MG63 (cell line): ENCODE measurements at places on chromosomes 1 and 21. TPM values are rescaled to one million over a fixed set of nuclear protein-coding genes. Genes with fewer than 3 reads are reported as not detected.

Gene CHD1L
- 89.4 and 97.1 TPM in 2 replicates for total RNA-seq

Gene CD160
- total RNA-seq, result not detected in 2 replicates

- no peak for DNase-seq
Measured at GRCh38 chr21:43025636-43026180, 49.9 kb downstream of the CBS start.

Gene KRTAP23-1
- not detected in 2 replicates for total RNA-seq

- no peak for DNase-seq
Measured at GRCh38 chr1:20875198-20875973, 88.3 kb upstream of the HP1BP3 start.

DNA sequence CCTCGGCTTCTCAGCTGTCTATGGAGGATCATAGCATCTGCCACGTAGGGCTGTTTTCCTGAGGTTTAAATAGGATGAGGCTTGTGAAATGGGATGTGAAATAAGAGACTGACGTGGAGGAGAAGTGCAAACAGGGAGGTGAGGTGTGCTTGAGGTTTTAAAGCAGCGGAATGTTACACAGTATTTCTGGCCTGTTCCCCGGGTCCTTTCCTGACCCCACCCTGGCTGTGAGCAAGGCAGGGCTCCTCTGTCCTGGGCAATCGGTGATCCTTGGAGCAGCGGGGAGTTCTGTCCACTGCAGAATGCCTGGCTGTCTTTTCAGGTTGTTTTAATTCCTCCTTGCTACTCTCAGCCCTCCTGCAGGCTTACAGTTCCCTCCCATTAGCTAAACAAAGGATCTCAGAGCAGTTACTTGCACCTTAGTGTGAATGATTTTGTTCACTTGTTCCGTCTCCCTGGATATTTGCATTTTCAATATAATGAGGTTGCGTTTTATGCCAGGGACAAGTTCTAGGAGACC, 38.6 kb downstream of the LHX4 start:
- DNase-seq, result no peak

Gene CSMD2
- not detected in 2 replicates for total RNA-seq

DNA sequence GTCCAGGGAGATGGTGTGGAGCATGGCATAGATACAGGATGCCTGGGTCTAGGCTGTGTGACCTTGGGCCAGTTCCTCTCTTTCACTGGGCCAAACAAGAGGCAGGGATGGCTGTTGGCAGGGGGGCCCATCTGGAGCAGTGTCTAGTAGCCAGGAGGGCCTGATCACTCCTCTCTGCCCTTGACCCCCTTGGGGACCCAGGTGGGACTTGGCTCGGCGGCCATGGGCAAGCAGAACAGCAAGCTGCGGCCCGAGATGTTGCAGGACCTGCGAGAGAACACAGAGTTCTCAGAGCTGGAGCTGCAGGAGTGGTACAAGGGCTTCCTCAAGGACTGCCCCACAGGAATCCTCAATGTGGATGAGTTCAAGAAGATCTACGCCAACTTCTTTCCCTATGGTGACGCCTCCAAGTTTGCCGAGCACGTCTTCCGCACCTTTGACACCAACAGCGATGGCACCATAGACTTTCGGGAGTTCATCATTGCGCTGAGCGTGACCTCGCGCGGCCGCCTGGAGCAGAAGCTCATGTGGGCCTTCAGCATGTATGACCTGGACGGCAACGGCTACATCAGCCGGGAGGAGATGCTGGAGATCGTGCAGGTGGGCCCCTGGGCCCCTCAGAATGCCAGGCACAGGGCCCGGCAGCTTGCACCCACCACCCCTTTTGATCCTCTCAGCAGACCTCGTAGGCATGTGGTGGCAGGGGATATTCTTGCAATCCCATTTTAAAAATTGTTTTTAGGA, 2.6 kb downstream of the HPCA start:
- DNase-seq, result no peak

DNA sequence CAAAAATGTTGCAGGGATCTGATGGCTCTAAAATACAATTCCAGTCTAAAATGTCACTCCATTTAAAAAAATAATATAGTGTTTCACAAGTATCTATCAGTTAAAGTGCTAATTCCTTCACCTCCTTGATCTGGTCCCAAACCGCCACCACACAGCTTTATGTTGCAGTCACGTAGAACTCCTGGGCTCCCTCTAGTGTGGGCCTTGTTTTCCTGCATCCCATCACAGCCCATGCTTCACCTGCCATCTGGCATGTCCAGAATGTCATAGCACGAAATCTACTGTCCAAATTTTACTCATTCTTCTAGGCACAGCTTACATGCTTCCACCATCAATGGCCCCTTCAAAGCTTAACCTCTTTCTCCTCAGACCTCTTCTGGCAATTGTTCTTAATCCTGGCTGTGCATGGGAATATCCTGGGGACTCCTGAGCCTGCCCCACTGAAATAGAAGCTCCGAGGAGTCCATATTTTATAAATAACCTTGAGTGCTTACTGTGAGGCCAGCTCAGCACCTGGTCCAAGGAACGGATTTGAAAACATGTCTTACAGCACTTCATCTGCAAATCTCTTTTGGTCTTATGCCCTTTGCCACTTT, 15.5 kb downstream of the FYB2 start:
- peak; percentile 23 for DNase-seq

DNA sequence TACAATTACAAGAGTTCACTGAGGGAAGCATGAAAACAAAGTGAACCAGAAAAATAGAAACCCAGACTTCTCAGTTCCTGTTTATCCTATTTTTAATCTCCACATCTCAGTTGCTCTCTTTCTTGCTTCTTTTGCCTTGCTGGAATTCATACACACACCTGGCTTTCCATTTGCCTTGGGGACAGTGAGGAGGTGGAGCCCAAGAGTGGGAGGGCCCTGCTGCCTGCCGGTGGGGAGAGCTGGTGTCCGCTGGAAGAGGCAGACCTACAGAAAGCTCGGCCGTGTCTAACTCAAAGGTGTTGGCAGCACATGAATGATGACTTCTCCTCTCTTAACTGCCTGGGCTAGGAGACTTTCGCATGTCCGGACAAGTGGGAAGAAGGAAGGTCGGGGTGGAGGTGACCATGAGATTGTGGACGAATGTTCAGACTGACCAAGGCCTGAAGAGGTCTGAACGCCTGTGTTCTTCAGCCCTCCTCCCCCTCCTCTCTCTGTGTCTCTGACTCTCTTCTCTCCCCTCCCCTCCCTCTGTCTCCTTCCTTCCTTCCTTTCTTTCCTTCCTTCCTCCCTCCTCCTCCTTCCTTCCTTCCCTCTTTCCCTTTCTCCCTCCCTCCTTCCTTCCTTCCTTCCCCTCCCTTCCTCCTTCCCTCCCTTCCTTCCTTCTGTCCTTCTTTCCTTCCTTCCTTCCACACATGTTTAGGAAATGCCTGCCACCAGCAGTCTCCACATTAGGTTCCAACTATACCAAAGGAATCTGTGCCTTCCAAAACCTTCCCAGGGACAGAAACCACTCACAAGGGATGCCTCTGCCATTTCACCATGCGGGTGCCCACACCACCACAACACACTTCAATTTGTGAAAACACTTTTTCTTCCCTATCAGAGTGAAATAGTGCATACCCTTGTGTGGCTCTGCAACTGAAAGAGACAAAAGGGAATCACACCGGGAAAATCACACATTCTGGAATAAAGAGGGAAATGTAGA, 157.3 kb upstream of the RUNX1 start:
- DNase-seq, result no peak

Gene CRYAA
- not detected in 2 replicates for total RNA-seq

Gene CYP4Z1
- not detected in 2 replicates for total RNA-seq

Gene HRNR
- not detected in 2 replicates for total RNA-seq

DNA sequence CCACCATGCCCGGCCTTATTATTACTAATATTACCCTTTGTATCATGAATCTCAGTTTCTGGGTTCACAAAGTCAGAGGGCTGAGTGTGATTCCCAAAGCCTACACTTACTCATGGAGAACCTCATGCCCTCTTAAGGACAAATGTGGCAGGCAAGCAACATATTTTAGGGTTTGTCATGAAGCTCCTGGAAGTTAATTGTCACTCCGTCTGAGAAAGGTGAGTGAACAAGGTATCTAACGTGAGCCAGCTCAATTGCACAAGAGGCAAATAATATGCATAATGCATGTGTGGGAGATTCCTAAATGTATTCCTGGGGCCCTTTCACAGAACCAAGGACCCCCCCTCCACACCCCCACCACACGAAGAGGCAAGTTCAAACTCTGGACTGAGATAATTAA, 10.1 kb upstream of the TIAM1 start:
- DNase-seq, result no peak

GRCh38 chr1:231584117-231584516, 42.5 kb upstream of the DISC1 start:
- no peak for DNase-seq

Gene VANGL2
- total RNA-seq, result not detected in 2 replicates

Gene FCGR3B
- total RNA-seq, result not detected in 2 replicates

DNA sequence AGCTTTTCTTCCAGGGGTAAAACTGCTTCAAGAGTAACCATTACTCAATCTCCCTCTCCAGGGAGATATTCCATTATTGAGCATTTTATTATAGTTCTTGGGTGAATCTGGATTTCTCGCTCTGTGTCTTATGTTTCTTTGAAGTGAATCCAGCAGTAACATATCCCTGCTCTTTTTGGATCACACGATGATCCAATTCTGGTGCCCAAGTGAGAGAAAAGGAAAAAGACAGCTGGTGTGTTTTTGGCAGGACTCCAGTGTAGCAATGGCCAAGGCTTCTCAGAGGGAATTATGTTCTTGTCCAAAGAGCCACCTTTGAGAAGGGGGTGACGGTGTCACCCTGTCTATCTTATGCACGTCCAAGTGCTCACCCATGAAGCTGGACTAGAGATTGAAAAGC, 140.3 kb upstream of the ERRFI1 start:
- no peak for DNase-seq

Gene DSTYK
- total RNA-seq, result 7.7 and 8.0 TPM in 2 replicates

DNA sequence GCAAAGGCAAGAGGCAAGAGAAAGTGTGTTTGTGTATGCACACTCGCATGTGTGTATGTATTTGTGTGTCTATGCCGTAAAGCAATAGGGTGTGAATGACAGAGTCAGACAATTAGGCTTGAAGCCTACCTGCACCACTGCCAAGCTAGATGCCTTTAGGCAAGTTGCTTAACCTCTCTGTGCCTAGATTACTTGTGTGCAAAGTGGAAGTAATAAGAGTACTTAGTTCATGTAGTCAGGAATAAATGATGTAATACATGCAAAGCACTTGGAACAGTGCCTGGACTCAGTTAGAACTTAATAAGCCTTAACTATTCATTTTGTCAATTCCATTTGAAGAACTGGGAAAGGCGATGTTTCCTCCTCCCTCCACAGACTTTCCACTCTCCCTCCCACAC, 31.7 kb downstream of the LAMB3 start:
- DNase-seq, result no peak

GRCh38 chr1:87685311-87686135, 356.8 kb downstream of the LMO4 start:
- no peak for DNase-seq

DNA sequence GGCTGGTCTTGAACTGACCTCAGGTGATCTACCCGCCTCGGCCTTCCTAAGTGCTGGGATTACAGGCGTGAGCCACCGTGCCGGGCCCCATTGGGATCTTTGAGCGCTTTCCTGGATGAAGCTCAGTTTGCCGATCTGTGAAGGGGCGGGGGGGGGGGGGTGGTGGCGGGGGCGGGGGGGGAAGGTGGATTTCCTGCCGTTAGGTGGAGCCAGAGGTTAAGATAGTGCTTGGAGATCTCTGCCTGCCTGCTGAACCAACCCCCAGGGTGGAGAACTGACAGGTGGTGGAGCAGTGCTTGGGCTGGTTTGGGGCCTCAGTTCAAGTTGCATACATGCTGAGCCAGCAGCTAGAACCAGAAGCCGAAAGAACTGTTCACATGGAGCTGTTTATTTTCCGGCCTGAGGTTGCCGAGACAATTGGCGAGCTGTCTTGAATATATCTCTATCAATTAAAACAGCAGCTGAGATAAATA, 1.7 kb downstream of the TMCC2 start:
- DNase-seq, result peak; percentile 64

DNA sequence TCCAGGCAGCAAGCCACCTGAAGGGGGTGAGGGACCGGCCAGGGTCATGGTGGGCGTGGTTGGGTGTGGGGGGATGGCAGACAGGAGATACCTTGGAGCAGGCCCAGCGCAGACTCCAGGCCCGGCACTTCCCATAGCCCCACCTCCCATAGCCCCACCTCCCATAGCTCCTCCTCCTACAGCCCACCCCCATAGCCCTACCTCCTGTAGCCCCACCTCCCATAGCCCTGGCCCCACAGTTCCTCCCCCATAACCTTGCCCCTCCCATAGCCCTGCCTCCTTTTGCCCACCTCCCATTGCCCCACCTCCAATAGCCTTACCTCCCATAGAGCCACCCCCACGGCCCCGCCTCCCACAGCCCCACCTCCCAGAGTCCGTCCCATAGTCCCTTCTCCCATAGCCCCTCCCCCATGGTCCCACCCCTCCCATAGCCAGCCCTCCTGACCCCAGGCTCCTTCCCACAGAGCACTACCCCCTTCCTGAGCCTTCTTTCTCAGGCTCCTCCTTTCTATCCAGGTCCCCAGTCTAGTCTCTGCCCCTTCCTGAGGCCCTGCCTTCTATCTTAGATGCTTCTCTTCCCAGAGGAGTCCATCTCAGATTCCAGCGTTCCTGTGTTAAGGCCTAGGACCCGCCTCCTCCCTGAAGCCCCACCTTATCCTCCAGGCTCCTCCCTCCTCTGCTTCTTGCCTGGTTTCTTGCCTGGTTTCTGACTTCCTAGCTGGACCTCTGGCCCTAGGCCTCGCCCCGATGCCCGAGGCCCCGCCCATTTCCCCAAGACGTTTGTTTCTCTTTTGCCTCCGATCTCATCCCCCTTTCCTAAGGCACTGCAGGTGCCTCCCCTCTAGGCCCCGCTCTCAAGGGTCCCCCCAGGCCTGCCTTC, 46.8 kb downstream of the PTPRU start:
- DNase-seq, result peak; percentile 33

DNA sequence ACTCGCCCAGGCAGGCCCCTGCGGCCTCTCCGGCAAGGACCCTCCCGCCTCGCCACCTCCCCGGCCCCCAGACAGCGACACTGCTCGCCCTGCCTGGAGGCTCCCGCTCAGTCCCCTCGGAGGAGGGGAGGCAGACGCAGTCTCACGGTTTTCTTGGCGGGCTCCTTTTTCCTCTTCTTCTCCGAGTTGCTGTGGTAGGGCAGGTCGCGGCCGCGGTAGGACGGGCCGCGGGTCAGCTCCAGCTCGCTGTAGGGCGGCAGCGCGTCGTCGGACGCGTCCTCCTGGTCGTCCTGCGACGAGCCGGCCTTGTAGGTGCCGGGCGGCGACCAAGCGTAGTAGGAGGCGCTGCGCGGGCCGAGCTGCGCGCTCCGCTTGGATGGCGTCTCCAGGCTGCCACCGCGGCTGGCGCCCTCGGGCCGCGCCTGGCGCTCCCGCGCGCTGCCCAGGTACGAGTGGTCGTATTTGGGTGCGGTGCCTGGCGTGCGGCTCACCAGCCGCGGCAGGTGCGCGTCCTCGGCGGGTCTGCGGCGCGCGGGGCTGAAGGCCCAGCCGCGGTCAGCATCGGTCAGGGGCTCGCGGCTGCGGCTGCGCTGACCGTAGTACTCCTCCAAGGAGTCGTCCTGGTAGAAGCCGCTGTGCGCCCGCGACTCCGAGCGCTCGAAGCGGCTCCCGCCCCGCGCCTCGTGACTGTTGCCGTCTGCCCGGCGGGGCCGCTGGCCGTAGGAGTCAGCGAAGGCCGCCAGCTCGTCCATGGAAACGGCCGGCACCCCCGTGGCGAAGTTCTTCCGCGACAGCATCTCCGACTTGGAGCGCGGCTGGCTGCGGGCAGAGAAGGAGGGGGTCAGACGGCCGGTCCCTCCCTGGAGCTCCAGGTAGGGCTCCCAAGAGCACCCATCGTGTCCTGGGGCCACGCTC, 44.8 kb upstream of the TADA1 start:
- DNase-seq, result no peak

- peak; percentile 57 for DNase-seq
Measured at GRCh38 chr1:46466477-46467182, 23.0 kb upstream of the DMBX1 start.

GRCh38 chr1:218383051-218383450, 37.9 kb downstream of the TGFB2 start:
- DNase-seq, result no peak

- DNase-seq, result no peak
Measured at GRCh38 chr1:192862271-192862670, 53.4 kb downstream of the RGS2 start.
